Vagina (tissue), 2 donors: ENCODE measurements at places on chromosomes 12 and 14. TPM values are rescaled to one million over a fixed set of nuclear protein-coding genes. Genes with fewer than 3 reads are reported as not detected.

The CRIP2 gene
- total RNA-seq = 126 TPM

The CRIP1 gene
- total RNA-seq = 7.6 TPM

The PLBD2 gene
- total RNA-seq = 38.1 TPM

DNA sequence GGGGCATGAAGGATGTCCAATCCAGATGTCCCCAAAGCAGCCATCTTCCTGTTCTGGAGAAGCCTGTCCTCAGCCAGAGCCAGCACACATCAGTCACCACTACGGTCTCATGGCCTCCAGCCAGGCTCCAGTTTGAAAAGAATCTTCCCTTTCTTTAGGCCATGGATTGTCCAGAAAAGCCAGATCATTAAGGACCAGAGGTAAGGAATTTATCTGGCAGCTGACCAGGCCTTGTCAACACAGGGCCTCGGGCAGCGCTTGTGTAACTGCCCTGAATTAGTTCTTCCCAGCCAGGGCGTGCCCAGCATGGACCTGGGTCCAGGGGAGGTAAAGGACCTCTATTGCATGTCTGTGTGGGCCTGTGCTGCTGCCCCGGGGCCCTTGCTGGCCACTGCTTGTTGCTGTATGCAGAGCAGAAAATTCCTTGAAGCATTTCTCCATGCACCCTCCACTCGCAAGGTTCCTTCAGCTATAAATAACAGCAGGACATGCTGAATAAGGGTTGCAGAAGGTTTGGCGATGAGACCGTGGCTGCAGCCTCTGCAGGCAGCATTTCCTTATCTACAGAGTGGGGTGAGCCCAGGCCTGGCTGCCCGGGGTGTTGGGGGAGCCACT is 21.7 kb upstream of the VPS37B start:
- DNase-seq = no peak

- DNase-seq = no peak
Observed at GRCh38 chr12:25266497-25266896, 15.8 kb upstream of the KRAS start.

DNA sequence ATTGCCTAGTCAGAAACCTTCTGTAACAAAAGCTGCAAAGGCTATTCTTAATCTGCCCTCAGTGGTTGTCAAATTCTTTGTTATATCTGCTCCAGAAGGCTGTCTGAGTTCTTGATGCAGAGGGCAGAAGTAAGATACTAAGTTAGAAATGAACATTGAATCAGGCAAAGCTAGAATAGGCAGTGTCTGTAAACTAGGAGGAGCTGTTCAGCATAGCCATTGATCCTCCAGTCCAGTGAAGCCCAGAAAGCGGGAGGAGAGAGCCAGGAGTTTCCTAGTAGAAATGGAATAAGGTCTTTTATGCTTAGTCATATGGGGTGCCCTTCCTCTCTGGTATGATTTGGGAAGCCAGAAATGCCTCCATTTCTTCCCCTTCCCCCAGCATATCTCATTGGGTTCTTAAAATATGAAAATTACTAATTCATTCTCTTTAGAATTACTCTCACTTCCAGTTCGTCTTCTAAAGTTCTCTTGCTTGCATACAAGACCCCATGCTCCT is 76.2 kb downstream of the APAF1 start:
- DNase-seq = no peak

DNA sequence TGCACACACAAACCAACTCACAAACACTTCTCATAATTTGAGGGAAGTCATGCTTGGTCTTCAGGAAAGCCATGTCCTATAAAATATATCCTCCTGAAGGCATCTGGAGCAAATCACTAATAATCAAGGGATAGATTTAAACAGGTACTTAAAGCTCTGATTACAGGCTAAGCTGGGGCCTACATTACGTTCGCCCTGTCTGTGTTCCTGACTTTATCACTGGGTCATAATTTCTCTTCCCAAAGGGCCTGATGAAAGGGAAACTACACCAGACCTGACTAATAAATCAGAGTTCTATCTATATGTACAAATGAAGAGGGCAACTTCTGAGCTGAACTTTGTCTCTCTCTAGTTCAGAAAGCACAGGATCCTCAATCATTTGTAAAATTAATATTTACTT is 43.9 kb upstream of the RASSF8 start:
- DNase-seq = no peak

DNA sequence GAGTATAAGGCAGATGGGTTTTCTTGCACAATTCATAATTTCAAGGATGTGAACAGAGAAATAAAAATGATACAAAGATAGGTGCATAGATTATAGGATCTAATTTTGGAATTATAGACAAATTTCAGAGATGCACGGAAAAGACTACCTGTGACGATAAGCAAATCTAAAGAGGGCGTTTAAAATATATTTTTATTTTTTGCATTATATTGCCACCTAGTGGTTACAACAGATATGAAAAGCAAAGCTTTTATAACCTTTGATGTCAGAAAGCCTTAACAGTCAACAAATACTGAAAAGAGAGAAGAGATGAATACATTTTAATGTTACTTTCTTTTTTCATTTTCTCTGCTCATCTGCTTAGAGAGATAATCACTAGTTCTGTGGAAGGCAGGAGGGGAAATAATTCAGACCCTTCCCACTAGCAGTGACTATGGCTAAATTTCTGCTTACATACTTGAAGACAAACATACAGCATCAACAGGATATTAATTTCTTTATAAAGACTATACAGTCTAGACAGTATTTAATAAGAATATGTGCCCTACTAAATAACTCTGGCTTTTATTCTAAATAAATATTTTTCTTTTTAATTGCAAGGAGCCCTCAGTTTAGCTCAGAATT is 46.3 kb downstream of the NTS start:
- no peak for DNase-seq
